HCT116 (cell line): ENCODE measurements at places on chromosomes 4 and X. TPM values are rescaled to one million over a fixed set of nuclear protein-coding genes. Genes with fewer than 3 reads are reported as not detected.

GRCh38 chr4:110533940-110534339, 58.0 kb downstream of the ENPEP start:
- peak; percentile 72 for DNase-seq

GRCh38 chrX:55033429-55033828, 2.7 kb upstream of the ALAS2 start:
- DNase-seq, result no peak

DNA sequence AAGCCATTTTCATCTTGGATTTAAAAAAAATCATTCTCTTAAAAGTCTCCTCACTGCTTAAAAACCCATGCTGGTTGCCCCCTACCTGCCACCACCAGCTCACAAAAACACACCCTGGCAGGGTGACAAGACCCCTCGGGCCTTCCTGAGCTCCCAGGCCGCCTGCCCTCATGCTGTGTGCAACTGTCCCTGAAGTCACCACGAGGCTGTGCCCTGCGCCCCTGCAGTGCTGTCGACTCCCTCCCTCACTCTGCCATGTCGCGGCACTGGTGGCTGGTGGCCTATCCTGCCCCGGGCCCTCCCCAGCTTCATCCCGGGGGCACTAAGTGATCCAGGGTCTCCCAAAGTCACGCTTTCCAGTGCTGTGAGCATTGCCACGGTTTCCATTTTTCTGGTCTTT, 46.3 kb upstream of the ADRA2C start:
- DNase-seq, result no peak

DNA sequence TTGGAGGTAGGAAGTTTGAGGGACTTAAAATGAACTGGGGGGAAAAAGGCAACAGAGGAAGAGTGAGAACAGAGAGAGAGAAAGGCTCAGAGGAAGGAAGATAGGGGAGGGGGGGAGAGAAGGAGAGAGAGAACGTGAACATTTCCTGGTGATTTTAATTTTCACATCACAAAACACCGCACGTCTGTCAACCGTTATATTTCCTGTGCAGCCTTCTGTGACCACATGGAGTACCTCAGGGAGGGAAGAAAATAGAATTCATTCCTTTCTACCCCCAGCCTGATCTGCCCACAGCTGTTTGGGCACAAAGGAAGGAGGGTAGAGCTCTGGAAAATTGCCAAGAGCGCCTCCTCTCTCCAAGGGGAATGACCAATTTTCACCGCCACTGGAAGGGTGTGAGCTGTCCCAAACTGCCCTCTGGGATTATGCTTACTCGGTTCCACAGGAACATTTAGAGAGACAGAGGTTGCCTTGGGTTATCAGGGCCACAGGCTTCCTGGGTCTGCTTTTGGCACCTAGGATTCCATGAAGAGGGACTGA, 135.7 kb upstream of the MAMLD1 start:
- no peak for DNase-seq

GRCh38 chr4:184649971-184650855, 675 bp downstream of the PRIMPOL start:
- no peak for DNase-seq

GRCh38 chr4:100984901-100985300, 362.4 kb downstream of the PPP3CA start:
- DNase-seq, result no peak

Gene PITX2
- total RNA-seq, result 8.3 TPM

Gene ZNF630
- not detected for total RNA-seq
